G401 (cell line): ENCODE measurements at places on chromosomes 6 and 20. TPM values are rescaled to one million over a fixed set of nuclear protein-coding genes. Genes with fewer than 3 reads are reported as not detected.

MYCT1 gene
- total RNA-seq: not detected in 2 replicates

FILIP1 gene
- not detected in 2 replicates for total RNA-seq

DNA sequence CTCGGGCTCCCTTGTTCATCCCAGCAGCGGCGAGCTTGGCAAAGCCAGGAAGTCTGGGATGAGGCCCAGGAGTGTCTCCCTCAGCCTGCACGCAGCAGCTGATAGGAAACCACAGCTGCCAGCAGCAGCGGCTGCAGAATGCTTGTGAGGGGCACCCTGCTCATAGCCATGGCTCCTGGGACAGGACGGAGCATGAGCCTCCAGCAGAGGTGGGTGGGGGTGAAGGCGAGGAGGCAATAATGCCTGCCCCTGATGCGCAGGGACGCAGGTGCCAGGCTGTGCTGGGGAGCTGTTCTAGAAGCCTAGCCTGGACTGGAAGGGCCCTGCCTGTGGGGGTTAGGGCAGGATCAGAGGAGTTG lies 157.9 kb downstream of the CD83 start:
- peak; percentile 62 for DNase-seq

DNA sequence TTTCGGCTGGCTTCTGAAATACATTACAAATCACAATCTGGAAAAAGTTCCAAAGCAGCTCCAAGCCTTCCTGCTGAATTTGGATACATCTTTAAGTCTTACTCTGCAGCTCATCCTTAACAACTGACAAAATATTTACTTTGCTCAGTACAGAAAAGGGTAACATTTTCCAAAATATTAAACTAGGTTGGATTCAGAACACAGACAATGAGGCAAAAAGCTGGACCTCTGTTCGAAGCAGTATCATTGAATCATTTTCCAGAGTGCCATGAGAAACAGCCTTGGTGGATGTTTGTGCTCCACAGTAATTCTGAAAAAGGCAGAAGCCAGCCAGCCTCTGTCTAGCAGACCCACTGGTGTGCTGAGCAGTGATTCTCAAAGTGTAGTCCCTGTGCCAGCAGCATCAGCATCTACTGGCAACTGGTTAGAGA lies 162.1 kb downstream of the AIG1 start:
- peak; percentile 47 for DNase-seq

GRCh38 chr6:116254297-116255056 lies 602 bp upstream of the TSPYL4 start:
- DNase-seq: no peak

DNA sequence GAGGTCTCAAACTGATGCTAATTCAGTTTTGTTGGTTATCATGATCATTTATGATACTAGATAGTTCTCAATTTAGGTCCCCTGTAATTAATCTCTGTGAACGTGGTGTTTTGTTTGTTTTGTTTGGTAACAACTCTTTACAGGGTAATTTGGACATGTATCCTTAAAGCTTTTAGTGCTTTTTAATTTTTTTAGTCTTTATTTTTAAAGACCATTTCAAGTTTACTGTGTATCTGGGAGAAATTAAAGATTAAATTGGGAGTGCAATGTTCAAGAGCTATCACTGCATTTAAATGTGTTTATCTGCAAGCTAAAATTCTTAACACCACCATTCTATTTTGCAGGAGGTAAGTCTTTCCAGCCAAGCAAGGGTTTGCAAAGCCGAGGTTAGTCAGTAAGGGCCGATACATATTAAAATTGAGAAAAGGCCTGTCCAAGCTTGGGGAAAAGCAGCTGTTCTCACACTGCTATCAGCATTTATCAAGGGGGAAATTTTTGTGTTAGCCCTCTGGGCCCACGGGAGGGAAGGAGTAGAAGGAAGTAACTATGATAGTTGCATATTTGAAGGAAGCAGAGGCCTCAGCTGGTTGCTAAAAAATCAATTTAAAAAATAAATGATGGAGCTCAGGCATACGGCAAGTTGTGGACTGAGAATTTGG lies 59.3 kb upstream of the ZNF217 start:
- no peak for DNase-seq

- no peak for DNase-seq
Measured at GRCh38 chr6:104607501-104607900, 252.2 kb downstream of the HACE1 start.

EPHA7 gene
- total RNA-seq: 0.98 and 1.5 TPM in 2 replicates

DNA sequence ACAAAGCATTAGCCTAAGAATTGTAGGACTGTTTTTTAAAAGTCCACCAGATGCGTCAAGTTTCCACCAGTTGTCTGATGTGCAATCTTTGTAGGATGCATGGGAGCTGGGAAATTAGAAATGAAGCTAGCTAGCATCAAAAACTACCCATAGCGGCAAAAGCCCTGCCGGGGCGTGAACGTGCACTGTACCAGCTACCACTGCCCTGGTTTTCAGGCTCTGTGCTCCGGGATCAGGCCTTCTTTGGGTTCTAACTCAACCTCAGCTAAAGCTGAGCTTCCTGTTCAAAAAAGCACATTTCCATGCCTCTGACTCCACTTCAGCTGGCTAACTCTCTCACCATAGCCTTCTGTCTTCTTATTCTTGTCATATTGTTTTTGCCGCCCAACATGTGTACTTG lies 26.9 kb upstream of the FUCA2 start:
- no peak for DNase-seq

GRCh38 chr20:57414867-57415592 lies 23.8 kb downstream of the RBM38 start:
- DNase-seq: no peak
